ENCODE measurements at places on chromosomes 13 and 19.

DNA sequence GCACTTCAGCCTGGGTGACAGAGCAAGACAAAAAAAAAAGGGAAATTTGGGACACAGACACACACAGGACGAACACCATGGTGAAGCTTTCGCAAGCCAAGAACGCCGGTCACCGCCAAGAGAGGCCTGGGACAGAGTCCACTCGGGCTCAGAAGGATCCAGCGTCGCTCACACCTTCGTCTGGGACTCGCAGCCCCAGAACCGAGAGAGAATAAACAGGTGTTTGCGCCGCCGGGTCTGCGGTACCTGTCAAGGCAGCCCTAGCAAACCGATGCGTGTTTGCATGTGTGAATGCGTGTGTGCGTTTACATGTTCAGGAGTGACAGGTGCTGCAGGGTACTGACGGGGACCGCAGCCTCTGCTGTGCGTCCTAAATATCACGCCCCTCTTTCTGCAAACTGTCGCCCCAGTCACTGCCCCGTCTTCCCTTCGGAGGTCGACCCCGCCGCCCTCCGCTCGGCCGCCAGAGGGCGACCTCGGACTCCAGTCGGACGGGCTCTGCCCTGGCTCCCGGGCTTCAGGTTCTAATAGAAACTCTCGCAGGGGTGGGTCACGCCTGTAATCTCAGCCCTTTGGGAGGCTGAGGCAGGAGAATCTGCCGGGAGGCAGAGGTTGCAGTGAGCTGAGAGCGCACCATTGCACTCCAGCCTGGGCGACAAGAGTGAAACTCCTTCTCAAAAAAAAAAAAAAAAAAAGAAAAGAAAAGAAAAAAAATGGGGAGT is 11.8 kb upstream of the CSNK1G2 start:
- DNase-seq: peak; percentile 76

DNA sequence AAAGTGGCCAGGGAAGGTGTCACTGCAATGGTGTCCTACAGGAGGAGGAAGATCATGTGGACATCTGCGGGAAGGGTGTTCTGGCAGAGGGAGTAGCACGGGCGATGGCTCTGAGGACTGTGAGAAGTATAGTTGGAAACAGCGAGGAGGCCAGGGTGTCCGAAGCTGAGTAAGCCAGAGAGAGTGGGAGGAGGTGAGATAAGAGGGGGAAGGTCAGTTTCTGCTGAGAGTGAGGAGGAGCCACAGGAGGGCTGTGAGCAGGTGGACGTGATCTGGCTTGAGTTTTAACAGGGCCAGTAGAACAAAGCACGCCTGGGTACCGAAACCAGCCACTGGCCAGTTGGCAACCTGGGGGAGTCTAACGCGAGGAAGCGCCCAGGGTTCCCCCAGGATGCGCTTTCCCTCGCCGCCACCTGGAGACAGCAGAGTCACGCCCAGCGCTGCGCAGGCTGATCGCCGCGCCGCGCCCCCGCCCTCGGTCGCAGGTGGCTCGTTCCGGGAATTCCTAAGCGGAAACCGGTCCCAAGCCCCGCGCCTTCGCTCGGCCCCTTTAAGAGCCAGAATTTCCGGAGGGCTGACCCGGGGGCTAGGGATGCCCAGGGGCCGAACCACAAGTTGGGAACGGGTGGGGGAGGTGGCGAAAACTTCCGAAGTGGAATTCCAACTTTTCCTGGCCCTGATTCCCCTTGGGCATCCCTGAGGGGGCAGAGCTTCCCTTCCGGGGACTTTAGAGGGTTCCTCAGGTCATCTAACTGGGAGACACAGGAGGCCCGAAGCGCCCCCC is 1.1 kb upstream of the LSR start:
- peak; percentile 79 for DNase-seq

DNA sequence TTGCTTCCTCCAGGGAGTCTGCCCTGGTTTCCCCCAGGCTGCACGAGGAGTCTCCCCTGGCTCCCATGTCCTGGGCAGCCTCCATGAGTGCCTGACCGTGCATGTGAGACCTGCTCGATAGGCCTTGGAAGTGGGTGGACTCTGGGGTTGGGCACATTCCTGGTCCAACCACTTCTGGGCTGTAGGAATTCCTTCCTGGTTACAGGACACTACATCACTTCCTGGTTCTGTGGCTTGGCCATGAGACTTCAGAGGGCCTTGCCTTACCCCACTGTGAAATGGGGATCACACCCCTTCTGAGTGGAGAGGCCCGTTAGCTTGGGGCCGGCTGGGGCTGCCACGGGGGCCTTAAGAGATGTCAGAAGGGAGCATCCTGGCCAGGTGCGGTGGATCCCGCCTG is 4.0 kb upstream of the ZNF628 start:
- no peak for DNase-seq

DNA sequence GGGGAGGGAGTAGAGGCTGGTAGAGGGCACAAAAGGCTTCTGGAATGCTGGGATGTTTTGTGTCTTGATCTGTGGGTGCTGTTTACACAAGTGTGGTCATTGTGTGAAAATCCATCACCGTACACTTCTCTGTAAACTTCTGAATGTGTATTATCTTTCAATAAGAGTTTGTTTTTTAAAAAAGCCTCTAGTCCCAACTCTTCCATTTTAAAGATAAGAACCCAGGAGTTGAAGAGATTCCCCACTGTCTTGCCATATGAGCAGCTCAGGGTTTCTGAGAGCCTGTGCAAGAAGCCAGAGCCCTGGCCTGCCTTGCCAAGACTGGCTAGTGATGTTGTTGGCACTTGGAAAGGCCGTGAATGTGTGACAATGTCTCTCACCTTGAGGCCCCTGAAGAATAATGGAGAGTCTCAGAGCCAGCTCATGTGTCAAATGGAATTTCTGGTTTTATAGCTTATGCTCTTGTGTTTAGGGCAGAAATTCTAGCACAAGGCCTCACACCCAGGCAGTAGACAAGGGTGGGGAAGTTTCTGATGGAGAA is 57.5 kb upstream of the NPAS1 start:
- DNase-seq: no peak

- DNase-seq: no peak
These were observed 440.5 kb downstream of the ITGBL1 start for GRCh38 chr13:101893021-101893420.

DNA sequence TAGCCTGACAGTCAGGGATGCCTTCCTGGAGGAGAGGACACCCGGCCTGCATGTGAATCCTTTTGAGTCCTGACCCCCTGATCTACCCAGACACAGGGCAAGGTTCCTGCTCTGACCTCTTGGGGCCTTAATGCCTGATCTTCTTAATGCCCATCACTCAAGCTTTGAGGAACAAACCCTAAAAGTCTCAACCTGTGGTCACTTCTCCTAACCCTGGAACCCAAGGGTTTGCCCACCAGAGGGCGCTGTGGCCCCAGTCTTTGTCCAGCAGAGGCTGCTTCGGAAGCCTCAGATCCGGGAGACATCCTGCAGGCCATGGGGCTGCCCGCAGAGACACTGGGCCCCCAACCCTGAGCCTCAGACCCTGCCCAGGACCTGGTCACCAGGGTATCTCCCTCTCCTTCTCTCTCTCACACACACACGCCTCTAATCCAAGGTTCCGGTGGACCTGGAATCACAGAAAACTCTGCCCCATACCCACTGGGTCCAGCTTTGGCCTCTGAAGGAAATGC is 9.8 kb upstream of the DPF1 start:
- DNase-seq: no peak

DNA sequence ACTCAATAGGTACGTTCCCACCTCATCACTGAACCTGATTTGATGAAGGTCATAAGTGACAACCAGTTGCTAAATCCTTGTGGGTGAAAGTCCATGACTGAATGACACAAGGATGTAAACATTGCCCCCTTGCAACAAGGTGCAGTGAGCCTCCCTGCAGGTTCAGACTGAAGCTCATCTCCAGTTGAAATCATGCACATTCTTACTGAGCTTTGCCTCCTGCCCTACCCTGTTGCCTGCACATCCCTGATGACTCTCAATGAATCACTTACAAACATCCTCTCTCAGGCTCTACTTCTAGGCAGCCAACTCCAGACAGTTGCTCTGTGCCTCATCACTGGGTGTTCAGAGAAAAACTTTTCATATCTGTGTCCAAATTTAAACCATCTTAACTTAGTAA is 42.5 kb upstream of the ARGLU1 start:
- no peak for DNase-seq

GRCh38 chr13:76630629-76631230 is 255.5 kb downstream of the KCTD12 start:
- no peak for DNase-seq

DNA sequence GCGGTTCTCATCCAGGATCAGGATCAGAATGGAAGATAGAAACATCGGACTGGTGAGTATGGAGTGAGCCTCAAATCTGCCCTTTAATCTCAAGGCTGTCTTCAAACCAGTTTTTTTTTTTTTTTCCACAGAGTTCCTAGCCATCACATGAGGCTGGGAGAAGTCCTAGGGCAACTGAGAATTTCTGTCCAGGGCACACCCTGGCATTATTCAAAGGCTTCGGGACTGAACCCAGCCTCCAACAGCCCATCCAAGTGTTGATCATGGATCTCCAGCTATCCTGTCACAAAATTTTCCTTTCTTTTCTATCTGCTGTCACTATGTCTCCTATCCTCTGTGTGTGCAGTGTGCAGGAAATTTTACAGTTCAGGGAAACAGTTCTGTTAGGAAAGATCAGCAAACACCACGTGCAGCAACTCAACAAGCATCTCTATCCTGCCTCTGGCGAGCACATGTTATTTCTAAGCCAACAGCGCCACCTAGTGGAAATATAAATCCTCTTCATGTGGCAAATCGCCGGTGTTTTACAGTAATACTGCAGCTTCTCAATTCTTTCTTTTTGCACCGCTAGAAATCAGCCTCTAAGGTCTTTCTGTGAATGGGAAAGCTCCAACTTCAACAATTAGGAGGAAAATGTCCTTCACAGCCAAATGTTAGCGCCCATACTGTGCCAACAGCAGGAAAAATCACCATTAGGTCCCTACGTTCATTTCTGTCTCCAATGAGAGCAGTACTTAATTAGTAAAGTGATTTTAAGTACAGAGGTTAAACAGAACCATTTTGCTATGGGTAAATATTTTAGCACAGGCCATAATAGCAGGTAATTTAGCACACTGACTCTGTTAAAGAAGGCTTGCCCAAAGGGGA is 21.4 kb upstream of the ZNF181 start:
- DNase-seq: no peak

- DNase-seq: no peak
These were observed 561.6 kb downstream of the TBC1D4 start for GRCh38 chr13:74920361-74920760.

DNA sequence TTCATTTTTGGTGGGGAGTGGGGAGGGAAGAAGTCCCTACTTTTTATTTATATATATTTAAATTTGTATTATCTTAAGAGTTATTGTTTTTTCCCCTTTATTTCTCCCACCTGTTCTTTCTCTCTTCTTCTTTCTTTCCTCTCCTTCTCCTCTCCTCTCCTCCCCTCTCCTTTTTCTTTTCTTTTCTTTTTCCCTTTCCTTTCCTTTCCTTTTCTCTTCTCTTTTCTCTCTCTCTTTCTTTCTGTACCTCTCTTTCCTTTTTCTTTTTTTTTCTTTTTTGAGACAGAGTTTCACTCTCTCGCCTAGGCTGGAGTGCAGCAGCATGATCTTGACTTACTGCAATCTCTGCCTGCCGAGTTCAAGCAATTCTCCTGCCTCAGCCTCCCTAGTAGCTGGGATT is 1.9 kb downstream of the BCKDHA start:
- no peak for DNase-seq

DNA sequence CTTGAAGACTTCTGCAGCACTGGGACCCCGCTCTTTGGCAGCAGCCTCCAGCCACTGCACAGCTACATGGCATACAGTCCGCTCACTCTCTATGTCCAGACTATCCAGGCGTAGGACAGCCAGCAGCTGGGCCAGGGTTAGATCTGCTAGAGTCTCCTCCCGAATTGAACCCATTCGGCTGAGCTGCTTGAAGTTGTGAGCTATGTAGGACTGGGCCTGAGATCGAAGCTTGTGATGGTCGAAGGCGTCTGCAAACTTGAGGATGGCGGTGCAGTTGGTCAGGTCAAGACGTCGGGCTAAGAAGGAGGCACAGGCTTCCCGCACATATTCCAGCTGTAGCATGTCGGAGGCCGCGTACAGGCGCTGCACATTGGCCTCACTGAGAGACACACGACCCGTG is 900 bp downstream of the KBTBD7 start:
- no peak for DNase-seq

GRCh38 chr13:74200081-74200480 is 65.9 kb upstream of the KLF12 start:
- DNase-seq: no peak

DNA sequence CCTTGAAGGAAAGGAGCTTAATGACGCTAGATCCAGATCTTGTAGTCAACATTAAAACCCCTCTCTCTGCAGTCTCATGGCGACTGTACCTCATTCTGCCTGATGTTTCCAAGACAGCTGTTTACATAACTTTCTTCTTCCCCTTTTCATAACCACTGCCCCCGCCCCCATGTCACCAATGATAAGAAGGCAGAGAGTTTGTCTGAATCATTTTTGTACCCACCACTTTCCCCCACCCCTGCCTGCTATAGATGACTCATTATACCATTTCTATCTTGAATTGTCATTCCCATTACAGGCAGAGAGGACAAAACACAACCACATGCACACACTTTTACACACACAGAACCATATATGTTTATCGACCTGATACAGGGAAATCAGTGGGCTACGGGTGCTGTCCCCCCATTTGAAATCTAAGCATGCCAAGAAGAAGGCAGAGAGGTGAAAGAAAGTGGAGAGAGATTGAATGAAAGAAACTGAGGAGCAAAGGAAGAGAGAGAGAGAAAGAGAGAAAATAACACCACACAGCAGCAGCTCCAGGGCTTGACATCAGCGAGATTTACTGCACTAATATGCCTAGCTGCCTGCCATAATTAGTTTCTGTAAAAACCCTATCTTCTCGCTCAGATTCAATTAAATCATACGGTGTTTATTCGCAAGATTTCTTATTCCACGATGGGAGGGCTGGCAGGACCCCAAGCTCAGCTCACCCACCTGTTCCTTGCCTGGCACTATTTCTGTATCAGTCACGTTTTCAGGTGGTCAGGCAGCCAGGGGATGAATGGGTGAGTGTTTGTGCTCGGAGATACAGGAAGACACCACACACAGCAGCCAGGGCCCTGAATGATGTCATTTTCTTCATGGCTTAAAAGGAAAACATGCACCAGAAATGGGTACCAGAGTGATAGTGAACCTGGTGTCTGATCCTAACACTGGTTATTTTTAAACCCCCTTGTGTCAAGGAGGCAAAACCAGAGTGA is 114.3 kb upstream of the SERP2 start:
- no peak for DNase-seq

DNA sequence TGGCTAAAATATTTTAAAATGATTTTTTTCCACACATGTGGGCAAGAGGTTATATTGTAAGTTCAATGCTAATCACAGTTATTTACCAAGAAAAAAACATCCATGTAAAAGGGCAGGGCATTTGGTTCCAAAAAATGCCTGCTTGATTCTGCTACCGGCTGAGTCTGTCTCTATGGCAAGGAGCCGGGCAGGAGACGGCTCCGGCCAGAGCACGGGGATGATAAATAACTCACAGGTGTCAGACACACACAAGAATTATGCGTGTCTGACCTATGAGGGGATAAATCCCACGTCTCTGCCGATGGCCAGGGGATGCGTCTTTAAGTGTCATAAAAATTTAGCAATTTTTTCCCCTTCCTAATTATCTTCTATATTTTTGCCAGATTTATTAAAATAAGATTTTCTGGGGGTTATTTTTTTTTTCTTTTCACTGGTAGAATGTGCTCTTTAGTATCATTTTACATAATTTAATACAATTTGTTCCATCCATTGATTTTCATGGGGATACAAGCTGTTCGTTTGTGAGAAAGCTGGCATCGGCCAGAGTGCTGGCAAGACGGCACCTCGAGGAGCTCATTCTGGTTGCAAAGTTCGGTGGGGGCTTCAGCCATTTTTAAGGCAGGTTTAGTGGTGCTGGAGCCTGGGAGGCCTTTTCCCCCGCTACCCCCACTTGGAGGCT is 253.9 kb downstream of the ZNF536 start:
- DNase-seq: no peak

All from right kidney (tissue), 9 donors.